ENCODE measurements at places on chromosomes 6 and 20.
A peak's percentile ranks its signal among the peaks of the same experiment; 100 is the strongest.

DNA sequence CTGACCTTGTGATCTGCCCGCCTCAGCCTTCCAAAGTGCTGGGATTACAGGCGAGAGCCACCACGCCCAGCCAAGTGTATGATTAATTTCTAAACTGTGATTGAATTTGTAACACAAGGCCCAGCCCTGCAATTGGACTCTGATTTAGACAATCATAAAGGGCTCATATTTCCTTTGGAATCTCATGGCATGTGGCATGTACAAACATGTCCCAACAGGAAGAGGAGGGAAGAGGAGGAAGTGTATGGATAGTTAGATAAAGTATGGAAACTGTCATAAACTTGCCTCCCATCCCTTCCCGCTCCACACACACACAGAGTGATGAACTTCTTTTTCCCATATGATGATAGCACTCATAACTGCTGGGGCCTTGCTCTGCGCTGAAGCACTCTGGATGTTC, 27.2 kb upstream of the QKI start:
- DNase-seq, result no peak

GRCh38 chr6:19552076-19552475, 285.1 kb upstream of the ID4 start:
- no peak for DNase-seq

GRCh38 chr6:45538641-45539547, 161.2 kb upstream of the SUPT3H start:
- no peak for DNase-seq

DNA sequence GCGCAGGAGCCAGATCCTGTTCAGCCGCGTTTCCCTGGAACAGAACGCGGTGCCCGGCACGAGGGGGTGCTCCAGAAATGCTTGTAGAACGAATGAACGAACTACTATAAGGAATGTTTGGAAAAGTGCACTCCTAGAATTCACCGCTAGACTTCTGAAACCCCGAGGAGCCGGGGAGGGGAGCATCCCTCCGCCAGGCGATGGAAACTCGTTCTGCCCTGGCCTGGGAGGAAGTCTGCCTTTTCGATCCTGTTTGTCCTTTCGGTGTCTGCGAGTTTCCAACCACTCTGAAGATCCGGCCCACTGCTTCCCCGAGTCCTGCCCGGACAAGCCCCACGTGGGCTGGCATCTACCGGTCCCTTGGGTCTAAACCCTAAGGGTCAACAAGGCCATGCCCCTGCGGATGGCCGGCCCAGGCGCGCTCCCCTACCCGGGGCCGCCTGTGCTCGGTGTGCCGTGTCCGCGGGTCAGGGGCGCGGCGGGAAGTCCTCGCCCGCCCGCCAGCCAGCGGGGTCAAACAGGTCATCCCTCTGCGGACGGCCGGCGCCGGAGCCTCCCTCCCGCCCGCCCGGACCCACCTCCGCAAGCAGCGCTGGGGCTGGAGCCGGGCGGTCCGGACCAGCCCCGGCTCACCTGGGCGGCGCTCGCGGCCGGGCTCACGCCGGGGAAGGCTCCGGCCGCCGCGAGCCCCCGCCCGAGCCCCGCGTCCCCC, 526 bp downstream of the SULF2 start:
- peak; percentile 53 for DNase-seq

DNA sequence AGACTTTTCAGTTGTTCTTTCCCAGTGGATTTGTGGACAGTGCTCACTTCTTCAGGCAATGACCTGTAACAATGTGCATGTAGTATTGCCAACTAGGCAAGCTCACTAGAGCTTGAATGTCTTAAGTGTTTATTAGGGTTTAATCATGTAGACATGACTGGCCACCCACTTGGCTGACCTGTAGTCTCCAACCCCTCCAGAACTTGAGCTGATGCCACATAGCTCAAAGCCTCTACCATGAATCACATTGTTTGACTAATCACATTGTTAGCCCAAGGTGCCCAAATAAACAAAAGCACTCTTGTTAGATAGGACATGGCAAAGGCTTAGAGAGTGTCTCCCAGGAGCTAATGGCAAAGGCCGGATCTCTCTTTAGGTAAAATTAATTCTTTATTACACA, 272.7 kb downstream of the GRIK2 start:
- no peak for DNase-seq

DNA sequence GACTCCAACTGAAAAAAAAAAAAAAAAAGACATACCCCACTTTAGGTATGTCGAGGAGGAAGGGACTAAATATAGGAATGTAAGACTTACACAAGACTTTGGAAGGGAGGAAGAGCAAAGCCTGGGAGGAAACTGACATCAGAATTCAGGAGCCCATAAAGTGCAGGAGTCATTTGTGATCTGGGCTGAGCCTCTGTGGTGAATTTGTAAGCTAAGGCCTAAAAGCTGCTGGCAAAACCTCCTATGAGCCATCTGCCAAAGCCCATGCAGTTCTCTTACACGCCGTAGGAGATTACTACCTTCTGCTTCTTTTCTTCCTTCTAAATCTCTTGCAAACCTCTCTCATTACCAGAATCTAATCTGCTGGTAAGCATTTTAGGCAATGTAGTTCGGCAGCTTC, 52.0 kb upstream of the THEMIS start:
- no peak for DNase-seq

DNA sequence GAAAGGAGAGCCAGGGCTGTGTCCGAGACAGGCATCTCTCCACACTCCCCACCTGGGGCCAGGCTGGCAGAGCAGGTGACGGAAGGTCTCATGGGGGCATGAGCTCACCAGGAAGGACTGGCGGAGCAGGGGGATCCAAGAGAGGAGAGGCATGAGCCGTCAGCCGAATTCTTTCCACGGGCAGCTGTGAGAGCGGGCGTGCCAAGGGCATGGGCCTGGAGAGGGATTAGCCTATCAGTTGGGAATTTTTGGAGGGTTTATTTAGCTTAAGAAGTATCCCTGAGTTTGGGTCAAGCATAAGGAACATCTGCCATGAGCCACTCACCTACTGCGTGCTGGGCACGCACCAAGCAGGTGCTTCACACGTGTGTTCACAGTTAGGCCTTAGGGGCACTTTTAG, 60.2 kb upstream of the ZNFX1 start:
- no peak for DNase-seq

DNA sequence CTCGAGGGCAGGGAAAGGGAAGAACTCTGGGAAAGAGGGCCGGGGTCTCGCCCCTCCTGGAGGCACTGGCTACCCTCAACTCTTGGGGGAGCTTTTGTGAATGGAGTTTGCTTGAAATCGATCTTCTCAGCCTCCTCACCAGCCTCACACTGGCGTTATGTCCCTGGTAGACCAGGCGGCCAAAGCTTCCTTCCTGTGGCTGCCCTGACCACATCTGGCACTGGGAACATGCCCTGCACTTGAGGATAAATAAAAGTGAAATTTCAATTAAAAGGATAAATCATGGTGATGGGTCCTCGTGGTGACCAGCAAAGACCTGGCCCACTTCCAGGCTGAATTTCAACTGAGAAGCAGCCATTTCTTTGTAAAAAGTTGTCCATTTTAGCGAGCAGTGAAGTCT, 234.7 kb downstream of the TAF4 start:
- no peak for DNase-seq

- no peak for DNase-seq
Measured at GRCh38 chr6:32131439-32131948, 1.4 kb upstream of the FKBPL start.

GRCh38 chr6:35090734-35091133, 50.4 kb downstream of the TCP11 start:
- no peak for DNase-seq

DNA sequence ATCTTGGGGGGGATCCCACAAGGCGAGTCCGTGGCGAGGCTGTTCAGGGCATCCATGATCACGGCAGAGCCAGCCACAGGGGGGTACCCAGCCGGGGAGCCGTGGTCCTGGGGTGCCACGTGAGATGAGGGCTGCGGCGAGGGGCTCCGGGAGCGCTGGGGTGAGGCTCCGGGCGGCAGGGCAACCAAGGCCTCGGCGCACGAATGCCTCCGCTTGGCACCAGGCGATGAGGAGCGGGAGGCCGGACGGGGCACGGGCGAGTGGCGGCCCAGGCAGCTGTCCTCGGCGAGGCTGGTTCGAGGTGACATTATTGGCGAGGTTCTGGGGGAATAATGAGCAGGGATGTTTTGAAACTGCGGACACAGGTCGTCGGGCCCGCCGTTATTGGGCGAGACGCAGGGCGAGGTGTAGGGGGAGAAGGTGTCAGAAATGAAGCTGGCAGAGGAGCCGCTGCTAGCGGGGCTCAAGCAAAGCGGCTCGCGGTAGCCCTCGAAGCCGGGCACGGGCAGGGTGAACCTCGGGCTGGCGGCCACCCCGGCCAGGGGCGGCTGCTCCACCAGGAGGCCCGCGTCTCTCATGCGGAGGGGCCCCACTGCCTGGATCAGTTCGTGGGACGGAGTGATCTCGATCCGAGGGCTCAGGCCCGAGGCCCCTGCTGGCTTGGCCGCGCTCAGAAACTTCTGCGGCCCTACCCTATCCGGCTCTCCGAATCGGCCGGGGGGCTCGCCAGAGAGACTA, 19.1 kb downstream of the NFATC2 start:
- no peak for DNase-seq

DNA sequence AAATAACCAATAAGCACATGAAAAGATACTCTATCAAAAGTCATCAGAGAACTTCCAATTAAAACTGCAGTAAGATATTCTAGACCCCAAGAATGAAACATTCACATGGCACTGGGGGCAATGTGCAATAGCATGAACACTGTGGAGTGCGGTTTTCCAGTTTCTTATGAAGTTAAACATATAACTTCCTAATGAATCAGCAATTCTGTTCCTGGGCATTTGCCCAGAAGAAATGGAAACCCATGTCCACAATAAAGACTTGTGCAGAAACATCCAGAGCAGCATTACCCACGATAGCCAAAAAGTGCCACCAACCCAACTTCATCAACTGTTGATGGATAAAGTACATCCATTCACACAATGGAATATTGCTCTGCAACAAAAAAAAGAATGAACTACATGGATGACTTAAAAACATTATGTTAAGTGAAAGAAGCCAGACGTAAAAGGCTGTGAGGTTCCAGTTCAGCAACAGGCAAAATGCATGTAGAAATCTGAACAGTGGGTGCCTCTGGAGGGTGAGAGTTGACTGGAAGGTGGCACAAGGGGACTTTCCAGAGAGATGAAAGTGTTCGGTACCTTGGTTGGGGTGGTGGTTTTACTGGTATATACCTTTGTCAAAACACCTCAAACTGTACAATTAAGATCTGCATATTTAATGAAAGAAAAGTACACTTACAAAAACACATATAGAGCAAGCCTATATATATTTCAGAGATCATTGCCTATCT, 207.2 kb upstream of the ECI2 start:
- no peak for DNase-seq

- DNase-seq, result no peak
Measured at GRCh38 chr20:62615750-62616251, 26.5 kb upstream of the SLCO4A1 start.

GRCh38 chr6:155171109-155171746, 92.6 kb upstream of the CLDN20 start:
- DNase-seq, result peak; percentile 64

- no peak for DNase-seq
Measured at GRCh38 chr6:166614171-166614583, 12.9 kb downstream of the RPS6KA2 start.

- no peak for DNase-seq
Measured at GRCh38 chr6:36116943-36117342, 13.4 kb upstream of the MAPK13 start.

- DNase-seq, result peak; percentile 12
Measured at GRCh38 chr6:150667977-150668716, 68.5 kb downstream of the PLEKHG1 start.

DNA sequence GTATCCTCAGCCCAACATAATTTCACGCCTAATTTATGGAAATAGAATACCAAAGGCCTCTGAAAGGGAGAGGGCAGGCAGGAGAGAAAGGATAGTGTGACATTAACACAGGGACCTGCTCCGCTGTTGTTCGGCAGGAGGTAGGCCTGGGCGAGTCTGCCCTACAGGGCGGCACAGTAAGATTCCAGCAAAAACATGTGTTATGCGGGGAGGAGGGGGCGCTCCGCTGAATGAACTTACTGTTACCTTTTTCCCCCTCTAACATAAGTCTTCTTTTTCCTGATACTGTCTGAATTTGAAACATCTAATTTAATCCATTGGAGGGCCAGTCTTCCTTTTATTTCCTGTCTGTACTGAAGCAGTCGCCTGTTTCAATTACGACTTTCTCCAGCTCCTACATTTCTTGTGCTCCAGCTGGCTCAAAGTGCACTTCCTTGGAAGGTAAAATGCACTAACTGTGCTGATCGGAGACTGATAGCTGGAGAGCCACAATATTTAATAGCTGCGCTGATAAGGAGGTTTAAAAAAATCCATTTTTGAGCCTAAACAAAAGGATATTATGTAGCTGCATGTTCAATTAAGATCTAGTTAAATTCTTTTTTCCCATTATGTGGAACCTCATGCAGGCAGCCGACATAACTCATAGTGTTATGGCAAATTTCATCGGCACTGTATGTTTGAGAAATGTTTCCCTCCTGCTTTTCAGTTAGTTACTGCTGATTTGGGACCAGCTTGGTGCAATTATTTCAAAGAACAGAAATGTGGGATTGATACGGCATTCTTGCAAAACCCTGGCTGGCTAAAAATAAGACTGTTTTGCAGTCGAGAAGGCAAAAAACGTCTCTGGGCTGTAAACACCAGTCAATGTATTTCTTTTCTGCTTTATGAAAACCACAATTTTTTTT, 193.0 kb downstream of the FOXC1 start:
- DNase-seq, result no peak

GRCh38 chr6:5752391-5752680, 254.4 kb downstream of the NRN1 start:
- DNase-seq, result no peak

- DNase-seq, result no peak
Measured at GRCh38 chr20:10359621-10360040, 74.4 kb downstream of the MKKS start.

- DNase-seq, result no peak
Measured at GRCh38 chr20:926670-927069, 10.5 kb upstream of the ANGPT4 start.

- no peak for DNase-seq
Measured at GRCh38 chr6:143878272-143878760, 14.0 kb downstream of the ZC2HC1B start.

GRCh38 chr6:113065611-113066010, 718.5 kb downstream of the RFPL4B start:
- no peak for DNase-seq

DNA sequence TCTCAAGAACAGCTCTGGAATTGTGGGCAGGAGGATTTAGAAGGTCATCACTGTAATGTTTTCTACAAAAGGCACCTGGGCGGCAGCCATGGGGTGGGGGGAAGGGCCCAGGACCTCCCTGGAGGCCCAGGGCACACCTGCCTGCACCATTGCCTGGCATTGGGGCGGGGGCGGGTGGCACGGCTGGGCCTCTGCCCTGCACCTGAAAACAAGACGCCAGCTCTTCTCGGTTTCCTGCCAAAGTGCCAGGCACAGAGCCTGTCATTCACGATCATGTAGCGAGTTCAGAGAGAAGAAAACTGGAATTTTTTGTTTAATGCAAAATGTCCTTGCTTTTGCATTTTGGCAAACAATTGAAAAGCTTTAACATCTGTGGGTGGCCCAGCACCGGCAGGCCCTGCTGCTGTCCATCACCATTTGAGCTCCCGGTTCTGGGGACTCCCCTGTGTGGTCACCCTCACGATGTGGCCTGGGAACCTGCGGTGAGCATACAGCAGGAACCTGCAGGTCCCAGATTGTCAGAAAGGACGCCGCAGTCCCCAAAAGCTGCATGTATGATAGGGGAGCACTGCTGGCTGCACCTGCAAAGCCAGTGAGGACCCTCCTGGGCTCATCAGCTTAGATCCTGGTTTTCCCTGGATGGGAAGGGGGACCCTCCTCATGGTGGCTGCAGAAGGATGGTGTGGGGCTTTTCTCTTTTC, 262.9 kb downstream of the CDH4 start:
- DNase-seq, result no peak

- DNase-seq, result peak; percentile 62
Measured at GRCh38 chr6:166097914-166098522, 69.6 kb downstream of the TBXT start.

- no peak for DNase-seq
Measured at GRCh38 chr6:90383196-90383822, 86.7 kb upstream of the BACH2 start.
